ENCODE measurements at places on chromosomes 7 and 10.
A peak's percentile ranks its signal among the peaks of the same experiment; 100 is the strongest.

DNA sequence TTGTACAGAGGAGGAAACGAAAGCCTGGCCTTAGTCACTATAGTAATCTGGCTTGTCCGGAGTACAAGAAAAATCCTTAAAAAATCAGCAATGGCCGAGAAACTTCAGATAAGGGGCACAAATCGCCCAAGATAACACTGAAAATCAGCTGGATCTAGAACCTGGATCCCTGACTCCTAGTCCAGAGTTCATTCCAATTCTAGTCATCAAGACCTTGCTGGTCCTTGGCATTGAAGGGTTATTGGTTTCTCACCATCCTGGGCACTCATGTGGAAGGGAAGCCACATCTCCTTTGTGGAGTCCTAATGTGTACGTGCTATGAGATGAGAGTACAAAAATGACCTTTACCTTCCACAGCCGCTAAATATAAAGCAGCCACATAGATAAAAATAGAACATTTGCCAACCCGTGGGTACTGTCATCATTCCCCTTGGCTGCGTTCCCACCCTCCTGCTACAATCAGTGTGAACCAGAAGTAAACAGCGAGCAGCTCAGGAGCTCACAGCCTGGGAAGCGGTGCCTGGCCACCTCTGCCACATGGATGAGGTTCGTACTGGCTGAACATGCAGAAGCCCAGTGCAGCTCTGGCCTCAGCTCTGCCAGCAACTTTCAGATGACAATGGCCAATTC lies 116.0 kb upstream of the PDLIM1 start:
- no peak for DNase-seq

DNA sequence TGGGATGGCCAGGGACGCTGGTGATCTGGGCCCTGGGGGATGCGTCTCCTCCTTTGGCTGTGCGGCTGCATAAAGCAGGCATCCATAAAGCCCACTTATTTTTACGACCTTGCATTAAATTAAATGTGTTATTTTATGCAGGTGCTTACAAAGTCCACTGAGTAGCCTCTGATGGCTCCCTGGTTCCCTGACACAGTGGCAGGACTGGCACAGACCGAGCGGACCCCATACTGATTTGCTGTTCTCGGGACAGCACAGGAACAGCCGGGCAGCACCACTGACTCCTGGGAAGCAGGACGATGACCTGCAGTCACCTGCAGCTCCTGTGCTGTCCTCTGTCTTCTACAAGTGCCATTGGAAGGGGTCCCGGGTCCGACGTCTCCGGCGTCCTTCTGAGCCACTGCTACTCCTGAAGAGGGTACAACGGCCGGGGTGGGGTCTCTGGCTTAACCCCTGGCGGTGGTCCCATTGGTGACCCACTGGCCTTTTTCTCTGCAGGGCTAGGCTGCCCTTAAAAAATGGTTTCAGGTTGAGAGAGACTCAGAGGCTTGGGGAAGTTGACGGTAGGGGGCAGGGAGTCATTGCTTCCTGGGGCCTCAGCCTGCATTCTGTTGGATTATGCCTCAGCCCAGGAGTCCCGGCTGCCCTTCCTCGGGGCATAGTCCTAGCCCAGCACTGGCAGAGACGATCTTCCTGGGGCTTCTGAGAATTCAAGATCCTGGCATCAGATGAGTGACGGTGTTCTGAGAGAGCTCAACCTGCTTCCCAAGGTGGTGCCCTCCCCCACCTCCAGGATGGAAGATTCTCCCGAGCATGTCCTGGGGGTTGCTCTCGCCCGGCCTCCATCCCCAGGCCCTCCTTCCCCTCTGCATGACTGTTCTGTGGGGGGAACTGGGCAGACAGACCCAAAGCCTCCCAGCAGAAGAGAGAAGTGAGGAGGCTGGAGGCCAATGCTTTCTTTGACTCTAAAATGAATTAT lies 330.1 kb downstream of the ADARB2 start:
- peak; percentile 9 for DNase-seq

GRCh38 chr10:98045785-98046389 lies 15.5 kb upstream of the CRTAC1 start:
- peak; percentile 65 for DNase-seq

- no peak for DNase-seq
Measured at GRCh38 chr7:116337800-116338199, 127.5 kb downstream of the TES start.

DNA sequence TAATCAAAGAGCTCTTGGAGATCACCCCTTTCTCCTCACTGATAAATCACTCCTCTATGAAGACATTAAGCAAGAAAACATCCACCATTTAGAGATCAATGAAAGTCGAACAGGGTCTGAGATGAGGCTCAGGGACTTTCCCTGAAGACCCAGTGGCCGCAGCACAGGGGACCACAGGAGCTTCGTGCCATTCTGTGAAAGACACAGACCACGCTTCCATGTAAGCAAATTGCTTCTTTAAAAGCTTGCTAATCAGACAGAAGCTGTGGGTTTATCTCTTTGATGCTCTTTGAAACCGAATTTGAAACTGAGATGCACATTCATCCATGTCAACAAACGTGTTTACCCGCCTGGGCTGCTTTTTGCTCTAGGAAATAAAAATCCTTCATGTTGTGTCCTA lies 231.9 kb upstream of the PPP2R2D start:
- no peak for DNase-seq

DNA sequence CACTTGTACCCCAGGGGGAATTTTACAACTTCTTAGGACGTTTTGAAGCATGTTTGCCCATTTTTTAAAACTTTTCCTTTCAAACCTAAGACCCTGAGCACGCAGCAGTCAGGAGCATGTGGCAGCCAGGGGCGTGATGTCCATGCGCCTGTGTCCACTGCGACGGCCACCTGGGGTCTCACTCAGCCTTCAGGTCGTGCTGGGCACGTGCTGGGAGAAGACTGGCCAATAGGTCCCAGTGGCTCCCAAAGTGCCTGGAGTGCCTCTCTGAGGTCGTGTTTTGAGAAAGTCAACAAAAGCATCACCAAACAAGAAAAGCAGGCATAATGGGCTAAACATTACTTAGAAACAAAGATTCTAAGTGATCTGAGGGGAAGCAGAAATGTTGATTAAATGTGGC lies 14.8 kb downstream of the LRRC27 start:
- DNase-seq = no peak

GRCh38 chr10:69446650-69447151 lies 4.6 kb upstream of the TSPAN15 start:
- no peak for DNase-seq

DNA sequence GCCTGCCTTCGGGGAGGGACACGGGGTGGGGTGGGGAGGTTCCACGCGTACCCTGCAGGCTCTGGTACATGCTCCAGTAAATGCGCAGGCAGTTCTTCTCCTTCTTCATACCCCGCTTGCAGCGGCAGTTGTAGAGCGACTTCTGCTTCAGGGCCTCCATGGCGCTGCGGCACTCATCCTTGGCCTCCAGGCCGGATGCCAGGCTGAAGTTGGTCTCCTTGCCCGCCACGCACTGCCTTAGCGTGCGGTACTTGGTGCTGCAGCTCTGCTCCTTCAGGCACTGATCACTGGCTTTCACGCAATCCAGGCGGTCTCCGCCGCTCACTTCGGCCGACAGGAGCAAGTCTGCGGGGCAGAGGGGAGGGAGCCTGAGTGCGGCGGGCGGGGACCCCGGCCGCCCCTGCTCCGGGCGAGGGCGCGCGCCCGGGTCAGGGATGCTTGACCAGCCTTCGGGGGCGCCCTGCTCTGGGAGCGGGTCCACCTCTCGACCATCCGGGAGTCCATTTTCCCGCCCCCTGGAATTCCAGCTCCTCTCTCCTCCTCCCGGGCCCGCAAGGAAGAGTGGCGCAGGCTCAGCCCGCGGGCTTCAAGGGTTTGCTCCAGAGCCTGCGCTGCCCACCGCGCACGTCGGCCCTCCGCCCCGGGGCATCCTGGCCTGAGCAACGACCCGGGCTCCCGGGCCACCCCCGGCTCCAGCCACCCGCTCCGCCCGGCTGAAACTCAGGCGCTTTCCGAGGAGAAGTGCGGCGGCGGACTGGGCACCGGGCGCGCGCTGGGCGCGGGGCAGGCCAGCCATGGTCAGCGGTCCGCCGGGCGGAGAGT lies 2.0 kb downstream of the GFRA1 start:
- DNase-seq = no peak

DNA sequence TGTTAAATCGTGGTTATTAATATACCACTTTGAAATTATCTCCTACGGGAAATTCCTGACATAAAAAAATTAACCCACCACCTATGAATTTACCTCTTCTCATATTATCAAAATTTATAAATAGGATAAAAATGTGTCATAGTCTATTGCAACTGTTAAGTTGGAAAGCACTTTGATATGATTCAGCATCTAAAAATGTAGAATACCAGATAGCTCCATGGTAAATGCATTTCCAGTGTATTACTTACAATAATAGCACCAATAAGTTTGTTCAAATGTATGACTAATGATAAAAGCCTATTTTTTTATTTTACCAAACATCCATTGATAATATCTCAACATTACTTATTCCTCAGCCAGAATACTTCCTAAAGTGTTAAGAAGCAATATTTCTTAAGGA lies 13.6 kb upstream of the KCND2 start:
- no peak for DNase-seq

DNA sequence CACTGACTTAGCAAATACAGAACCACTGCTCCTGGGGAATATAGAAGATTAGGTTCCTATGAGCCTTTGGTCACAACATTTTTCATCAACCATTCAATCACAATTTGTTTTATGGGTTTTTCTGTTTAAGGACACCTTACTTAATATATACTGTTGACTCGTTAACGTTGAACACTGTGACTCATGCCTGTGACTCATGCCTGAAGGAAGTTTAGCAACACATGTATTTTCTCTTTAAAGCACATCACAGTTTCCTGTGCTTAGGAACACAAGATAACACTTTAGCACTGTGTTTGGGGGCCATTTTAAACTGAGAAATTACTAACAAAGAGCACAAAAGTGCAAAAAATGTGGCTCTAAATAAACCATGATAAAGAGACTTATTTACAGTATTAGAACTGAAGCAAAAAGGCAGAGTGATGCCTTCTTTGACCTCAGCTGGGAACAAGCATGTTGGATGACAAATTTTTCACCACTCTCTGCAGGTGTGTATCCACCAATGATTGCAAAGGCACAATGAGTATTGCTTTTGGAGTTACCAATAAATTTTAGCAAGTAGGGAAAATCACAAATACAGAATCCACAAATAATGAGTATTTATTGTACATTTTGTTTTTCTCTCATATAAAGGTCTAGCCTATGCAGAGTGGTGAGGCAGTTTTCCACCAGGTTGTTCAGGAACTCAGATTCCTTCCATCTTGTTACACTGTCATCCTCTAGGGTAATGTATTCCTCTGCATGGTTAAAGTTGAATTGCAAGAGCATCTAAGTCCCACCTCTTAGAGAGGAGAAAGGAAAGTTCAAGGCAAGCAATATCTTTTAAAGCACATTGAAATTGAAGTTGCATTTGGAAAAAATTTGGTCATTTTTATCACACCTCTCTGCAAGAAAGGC lies 7.3 kb downstream of the FGFBP3 start:
- DNase-seq = peak; percentile 61

DNA sequence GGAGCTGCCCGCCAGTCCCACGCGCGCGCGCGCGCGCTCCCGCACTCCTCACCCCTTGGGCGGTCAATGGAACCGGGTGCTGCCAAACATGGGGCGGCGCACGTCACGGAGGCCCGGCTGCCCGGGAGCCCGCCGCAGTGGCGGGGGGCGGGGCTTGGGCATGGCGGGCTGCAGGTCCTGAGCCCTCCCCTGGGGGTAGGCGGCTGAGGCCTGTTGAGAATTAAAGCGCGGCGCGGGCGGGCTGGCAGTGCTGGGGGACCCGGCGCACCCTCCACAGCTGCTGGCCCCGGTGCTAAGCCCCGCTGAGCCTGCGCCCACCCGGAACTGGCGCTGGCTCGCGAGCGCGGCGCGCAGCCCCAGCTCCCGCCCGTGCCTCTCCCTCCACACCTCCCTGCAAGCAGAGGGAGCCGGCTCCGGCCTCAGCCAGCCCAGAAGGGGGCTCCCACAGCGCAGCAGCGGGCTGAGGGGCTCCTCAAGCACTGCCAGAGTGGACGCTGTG lies 634.2 kb downstream of the ANKRD7 start:
- no peak for DNase-seq

DNA sequence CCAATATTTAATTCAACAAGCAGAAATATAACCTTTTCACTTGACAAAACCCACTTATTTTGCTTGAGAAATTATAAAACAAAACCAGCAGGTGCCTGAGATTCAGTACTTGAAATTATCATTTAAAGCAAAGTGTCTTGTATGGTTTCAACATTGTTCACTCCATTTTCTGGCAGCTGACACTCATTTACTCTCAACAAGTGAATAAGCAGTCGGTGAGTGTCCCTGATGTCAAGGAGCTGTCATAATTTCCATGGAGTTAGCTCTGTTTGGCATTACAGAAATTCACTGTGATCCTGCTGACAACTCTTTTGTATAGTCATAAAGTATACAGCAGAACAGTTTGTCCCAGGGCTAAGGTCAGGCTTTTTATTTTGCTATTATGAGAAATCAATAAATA lies 490.0 kb downstream of the CNTNAP2 start:
- no peak for DNase-seq
